ENCODE measurements at places on chromosomes 6 and 20.

DNA sequence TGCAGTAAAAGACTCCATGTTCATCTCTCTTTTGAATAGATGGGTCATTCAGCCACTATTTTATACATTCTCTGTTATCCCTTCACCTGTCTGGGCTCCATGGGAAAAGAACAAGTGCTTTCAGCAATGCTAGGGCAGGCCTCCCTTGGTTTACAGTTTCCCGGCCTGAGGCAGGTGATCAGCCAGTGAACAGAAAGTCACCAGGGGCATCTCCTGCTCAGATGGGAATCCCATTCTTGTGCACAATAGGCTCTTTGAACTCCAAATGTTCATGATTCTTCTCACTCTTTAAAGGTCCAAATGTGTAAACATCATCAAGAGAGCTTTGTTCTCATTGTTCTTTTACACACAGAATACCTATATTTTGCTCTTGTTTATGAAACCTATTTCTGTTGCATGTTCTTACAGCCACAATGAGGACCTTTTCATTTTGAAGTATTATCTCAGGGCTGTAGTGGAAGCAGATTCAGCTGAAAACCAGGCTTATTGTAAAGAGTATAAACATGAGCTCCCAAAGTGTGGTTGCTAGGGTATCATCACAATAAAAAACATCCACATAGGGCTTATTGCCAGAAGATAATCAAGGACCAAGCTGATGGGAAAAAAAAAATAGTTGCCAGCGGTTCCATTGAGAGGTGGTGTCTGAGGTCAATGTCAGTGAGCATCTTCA is 267.1 kb upstream of the SGK1 start:
- DNase-seq = no peak

DNA sequence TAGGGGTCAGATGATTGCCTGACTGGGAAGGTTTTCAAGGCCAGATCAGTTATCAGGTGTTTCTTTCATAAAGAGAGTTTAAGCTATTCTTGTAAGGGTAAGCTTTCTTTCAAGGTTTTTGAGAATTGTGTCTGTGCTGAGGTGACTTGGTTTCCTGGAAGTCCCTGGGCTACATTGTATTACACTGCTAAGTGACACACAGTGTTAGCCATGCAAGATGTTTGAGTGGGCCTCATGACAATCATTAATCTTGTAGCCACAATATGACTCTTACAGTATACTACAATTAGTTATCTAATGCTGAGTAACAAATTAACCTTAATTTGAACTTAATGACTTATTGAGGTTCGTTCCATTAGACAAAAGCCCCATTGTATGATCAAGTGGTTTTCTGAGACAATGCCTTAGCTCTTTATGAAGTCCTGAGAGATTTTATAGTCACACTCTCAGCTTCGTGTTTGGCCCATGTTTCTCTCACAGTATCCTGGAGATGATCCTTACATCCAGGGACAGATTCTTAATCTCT is 186.7 kb downstream of the RPS12 start:
- DNase-seq = no peak

GRCh38 chr6:149696901-149697300 is 21.0 kb downstream of the LATS1 start:
- DNase-seq = no peak

DNA sequence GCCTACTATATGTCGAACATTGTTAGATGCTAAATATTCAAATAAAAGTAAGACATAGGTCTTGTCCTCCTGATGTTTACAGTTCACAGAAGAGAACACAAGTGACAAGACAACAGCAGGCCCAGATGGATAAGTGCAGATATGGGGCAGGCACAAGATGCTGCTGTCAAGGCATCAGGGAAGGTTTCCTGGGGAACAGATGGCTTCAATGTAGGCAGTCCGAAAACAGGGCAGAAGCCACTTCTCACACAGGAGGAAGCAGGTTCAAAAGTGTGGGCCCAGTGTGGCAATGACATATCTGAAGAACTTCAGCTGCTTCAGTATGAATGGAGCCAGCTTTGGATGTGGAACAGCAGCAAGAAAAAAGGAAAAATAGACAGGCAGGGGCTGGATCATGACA is 32.5 kb downstream of the HLA-DPB1 start:
- DNase-seq = no peak

DNA sequence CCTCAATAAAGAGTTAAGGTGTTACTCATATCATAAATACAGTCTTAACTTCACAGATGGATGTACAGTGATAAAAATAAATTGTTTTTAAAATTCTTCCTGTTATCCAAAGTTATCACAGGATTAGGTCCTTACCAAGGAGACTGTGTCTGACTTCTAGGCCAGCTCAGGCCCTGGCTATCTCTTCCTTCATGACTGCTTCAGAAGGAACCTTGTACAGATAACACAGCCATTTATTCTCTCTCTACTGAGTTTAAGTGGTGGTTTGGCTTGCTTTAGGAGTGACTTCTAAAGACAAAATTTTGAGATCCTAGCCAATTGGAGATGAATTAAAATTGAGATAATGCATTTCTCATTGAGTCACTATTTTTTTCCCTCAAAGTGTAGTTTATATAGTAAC is 40.8 kb upstream of the RNF182 start:
- DNase-seq = no peak

- DNase-seq = no peak
Observed at GRCh38 chr6:44723439-44724197, 336.1 kb downstream of the CDC5L start.

DNA sequence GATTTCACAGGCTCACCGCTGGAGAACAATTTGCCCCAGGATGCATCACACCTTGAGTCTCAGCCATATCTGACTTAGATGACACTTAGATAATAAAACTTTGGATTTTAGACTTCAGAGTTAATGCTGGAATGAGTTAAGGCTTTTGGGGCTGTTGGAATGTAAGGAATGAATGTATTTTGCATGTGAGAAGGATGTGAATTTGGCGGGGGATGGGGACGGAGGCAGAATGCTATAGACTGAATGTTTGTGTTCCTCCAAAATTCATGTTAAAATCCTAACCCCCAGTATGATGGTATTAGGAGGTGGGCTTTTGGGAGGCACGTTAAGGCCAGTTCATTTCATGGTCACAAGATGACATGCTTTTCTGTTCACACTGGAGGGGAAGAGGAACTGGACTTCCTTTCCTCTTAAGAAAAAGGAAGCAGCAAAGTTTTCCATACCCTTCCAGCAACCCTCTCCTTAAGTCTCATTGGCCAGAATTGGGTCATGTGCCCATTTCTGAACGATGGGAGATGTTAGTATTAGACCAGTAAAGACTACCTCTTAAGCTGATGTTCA is 5.8 kb upstream of the SRXN1 start:
- no peak for DNase-seq

- no peak for DNase-seq
Observed at GRCh38 chr6:52503851-52504781, 72.7 kb downstream of the TRAM2 start.

DNA sequence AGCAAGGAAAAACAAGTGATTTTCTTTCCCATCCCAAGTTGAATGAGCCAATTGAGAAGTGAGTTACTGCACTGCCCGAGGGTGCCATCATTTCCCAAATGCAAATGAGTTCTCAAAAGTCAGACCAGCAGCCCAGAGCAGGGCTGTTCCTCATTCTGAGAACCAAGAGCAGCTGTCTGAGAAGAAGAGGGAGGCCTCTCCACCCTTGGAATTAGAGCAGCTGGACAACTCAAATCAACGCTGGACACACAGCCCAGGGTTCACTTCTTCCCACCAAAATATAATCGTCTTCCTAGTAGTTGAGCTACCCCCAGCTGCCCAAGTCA is 4.6 kb upstream of the PREX1 start:
- no peak for DNase-seq

GRCh38 chr6:120764312-120764711 is 570.0 kb downstream of the TBC1D32 start:
- no peak for DNase-seq

DNA sequence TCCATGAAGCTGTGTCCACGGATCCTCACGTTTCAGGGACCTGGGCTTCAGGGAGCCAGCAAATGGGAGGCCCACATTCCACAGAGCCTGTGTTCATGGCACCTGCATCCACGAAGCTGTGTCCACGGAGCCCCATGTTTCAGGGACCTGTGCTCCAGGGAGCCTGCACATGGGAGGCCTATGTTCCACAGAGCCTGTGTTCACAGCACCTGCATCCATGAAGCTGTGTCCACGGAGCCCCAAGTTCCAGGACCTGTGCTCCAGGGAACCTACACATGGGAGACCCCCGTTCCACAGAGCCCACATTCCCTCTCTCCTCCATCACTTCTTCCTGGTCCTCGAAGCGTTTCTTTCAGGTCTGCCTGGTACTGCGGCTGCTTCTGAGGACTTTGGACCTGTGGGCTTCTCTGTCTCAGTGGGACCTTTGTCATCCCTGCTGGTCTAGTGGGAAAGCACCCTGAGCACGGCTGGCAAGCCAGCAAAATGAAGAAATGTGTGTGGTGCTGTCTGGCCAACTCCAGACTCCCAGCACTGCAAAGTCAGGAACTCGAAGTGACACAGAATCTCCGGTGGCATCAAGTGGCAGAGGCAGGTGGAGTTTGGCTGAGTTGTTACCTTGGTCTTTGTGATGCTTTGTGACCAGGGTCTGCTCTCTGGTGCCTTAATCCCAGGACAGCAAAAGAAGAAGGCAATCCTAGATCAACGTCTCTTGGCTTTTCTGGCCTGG is 245.9 kb downstream of the DLL1 start:
- DNase-seq = no peak

All from Peyer's patch (tissue), 4 donors.